ENCODE measurements at places on chromosomes 2 and 18. TPM values are rescaled to one million over a fixed set of nuclear protein-coding genes. Genes with fewer than 3 reads are reported as not detected.

Gene CAPN14
- total RNA-seq: 0.15 TPM

- DNase-seq: no peak
These were observed 488.7 kb upstream of the ID2 start for GRCh38 chr2:8193146-8193545.

Gene ANO7
- total RNA-seq: 1.3 TPM

Gene RAMP1
- 5.1 TPM for total RNA-seq

- DNase-seq: no peak
These were observed 182.2 kb downstream of the LDLRAD4 start for GRCh38 chr18:13400636-13401315.

Gene IL1B
- 17.5 TPM for total RNA-seq

- no peak for DNase-seq
These were observed 557.7 kb upstream of the TNP1 start for GRCh38 chr2:217417536-217417935.

- no peak for DNase-seq
These were observed 72.0 kb upstream of the FSHR start for GRCh38 chr2:49226360-49226759.

DNA sequence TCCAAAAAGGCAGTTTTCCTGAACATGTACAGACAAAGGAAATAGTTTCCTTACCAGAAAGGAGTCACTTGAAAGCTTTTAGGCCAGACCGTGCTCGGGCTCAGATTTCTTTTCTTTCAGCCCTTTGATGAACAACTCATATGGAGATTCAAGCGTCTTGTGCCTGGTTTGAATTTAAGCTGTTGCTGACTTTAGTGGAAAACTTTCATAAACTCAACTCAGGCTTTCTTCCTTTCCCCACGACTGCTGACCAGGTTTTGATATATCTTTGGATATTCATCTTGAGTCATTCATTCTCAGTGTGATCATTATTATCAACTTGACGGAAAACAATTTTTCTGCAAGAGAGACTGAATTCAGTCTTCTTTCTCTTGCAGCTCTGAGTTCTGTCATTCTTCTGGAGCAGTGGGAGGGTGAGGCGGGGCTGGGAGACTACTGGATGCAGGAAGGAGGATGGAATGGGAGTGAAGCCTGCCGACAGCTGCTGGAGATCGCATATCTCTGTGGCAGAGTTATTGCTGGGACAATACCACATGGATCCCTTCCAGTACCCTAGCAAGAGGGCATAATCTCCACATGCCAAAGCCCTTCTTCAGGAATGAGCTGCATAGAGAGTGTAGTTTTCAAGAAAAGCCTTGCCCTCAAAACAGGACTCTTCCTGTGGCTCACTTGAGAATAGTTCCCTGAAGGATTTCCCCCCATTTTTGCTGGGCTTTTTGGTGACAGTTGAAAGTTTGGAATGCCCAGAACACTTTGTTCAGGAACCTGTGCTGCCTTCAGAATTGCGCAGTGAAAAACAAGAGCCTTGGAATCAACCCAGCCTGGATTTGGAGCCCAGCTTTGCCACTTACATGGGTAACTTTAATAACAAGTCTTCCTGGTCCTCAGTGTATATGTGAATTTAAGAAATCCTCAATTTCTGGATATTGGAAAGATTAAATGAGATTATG, 364.4 kb downstream of the ZNF521 start:
- no peak for DNase-seq

Gene PLA2R1
- 5.6 TPM for total RNA-seq

- no peak for DNase-seq
These were observed 541.6 kb downstream of the SLC4A3 start for GRCh38 chr2:220168891-220169546.

GRCh38 chr18:41967680-41968079, 12.6 kb downstream of the PIK3C3 start:
- DNase-seq: no peak
